H1 (cell line): ENCODE measurements at places on chromosomes 3 and 15. TPM values are rescaled to one million over a fixed set of nuclear protein-coding genes. Genes with fewer than 3 reads are reported as not detected.

DNA sequence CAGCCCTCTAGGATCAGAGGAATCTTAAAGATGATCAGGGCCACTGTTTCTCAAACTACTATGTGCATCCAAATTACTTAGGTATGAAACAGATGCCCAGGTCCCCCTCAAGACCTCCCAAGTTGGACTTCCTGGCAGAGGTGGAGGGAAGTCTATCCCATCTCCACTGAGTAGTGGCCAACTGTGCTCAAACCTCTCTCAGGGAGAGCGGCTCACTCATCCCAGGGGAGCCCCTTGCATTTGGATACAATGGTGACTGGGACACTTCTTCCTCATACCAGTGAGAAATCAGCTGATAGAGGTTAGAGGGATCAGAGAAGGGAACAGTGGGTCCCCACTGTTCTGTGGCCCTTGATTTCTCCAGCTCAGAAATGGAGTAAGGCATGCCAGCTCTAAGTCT, 8.7 kb upstream of the WNT7A start:
- no peaks in the 10 kb centered on the region for H3K27me3 ChIP-seq
- H3K4me3 ChIP-seq = no peak overlapping the region
- no peaks in the 10 kb centered on the region for H3K36me3 ChIP-seq

DNA sequence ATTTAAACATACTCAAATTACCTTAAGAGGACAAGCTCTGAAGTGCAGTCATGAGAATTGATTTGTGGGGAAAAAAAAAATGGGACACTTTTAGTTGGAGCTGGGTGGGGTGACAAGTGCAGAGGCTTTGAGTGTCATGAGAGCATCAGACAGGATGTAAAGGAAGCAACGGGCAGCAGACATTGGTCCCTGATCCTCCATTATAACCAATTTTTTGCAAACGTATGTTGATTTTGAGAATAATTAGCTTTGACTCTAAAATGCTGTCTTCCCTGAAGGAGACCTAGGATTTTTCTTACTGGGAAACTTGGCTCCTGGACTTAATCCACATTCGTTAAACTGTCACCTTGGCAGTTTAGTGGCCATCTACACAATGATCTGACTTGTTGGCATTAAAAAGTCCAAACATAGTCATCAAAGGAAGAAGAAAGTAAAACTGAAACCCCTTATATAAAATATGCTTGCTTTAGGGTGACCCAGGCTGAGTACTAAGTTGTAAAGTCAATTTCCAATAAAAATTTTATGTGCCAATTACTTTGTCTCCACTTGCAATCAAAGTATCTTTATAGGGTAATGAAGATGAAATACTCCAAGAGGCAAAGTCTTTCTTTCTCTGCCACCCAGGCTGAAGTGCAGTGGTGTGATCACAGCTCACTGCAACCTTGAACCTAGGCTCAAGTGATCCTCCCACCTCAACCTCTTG, 45.6 kb downstream of the BCL2L10 start:
- H3K27me3 ChIP-seq = no peaks in the 10 kb centered on the region
- no peak overlapping the region for H3K4me3 ChIP-seq
- no peak overlapping the region for H3K27ac ChIP-seq
- H3K4me1 ChIP-seq = no peaks in the 10 kb centered on the region

The STAB1 gene
- 1.8 and 1.9 TPM in 2 replicates for total RNA-seq

The PRSS50 gene
- total RNA-seq = 0.47 and 0.73 TPM in 2 replicates

The RARB gene
- total RNA-seq = 0.22 and 0.44 TPM in 2 replicates
